ENCODE measurements at places on chromosomes 4 and X. TPM values are rescaled to one million over a fixed set of nuclear protein-coding genes. Genes with fewer than 3 reads are reported as not detected.

The CYTL1 gene
- total RNA-seq = not detected

The APEX2 gene
- 8.4 TPM for total RNA-seq

The SLC10A4 gene
- not detected for total RNA-seq

The ARX gene
- not detected for total RNA-seq

The RNF128 gene
- 13.0 TPM for total RNA-seq

The MAML3 gene
- 0.61 TPM for total RNA-seq

The HSFX3 gene
- not detected for total RNA-seq

- no peak for DNase-seq
Observed at GRCh38 chr4:99960648-99961047, 10.6 kb upstream of the H2AZ1 start.

- DNase-seq = no peak
Observed at GRCh38 chrX:134780908-134781307, 122.6 kb upstream of the PLAC1 start.

GRCh38 chr4:17347445-17347844 lies 164.4 kb downstream of the QDPR start:
- DNase-seq = peak; percentile 4

- no peak for DNase-seq
Observed at GRCh38 chr4:58113126-58113525, 1002.9 kb upstream of the IGFBP7 start.

DNA sequence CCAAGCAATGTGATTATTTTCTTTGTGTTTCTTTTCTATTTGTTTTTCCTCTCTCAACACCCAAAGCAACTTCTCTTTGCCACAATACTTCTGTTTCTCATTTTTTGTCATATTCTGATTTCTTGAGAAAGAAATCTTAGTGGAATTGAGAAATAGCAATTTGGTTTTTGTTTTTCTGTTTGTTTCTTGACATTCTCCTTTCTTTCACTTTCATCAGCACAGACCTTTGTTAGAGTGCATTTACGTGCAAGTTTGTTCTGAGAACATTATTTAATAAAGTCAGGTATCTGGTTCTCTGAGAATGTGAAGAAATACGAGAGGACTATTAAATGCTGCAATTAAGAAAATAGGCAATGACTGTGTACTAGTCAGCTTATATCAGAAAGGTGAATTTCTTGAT lies 608.1 kb upstream of the AADAT start:
- no peak for DNase-seq

GRCh38 chrX:17052210-17052609 lies 105.8 kb downstream of the REPS2 start:
- DNase-seq = no peak

DNA sequence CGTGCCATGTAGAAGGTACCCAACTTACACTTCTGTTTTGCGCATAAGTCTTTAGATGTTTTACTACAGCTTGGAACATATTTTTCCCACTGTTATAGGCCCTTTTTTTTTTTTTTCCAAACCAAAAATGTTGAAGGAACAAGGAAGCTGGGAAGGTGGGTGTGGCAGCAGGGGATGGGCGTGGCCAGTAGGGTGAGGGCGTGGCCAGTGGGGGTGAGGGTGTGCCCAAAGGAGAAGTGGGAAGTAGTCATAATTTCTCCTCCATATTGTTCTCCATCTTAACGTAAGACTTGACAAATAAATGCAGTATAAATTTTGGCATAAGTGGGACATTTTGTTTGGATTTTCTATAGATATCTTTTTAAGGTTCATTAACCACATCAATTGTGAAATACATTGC lies 30.4 kb downstream of the CLDN22 start:
- peak; percentile 12 for DNase-seq

DNA sequence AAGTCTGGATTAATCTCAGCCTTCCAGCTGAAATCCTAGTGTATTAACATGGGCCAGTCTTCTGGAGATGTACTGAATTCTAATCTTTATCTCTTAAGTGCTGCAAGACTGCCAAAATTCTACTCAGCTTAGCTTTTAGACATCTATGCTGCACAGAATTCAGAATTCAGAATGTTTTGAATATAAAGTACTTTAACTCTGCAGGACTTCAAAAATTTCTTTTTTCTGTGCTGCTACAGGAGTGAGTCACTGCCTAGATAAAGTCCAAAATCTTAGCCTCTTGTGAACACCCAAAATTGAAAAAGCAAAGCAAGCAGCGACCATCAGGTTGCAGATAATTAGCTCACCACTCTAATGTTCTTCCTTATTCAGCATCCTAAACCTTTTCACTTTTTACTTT lies 1092.6 kb upstream of the PCDH10 start:
- DNase-seq = no peak

- no peak for DNase-seq
Observed at GRCh38 chr4:1199556-1200331, 27.4 kb upstream of the SPON2 start.

DNA sequence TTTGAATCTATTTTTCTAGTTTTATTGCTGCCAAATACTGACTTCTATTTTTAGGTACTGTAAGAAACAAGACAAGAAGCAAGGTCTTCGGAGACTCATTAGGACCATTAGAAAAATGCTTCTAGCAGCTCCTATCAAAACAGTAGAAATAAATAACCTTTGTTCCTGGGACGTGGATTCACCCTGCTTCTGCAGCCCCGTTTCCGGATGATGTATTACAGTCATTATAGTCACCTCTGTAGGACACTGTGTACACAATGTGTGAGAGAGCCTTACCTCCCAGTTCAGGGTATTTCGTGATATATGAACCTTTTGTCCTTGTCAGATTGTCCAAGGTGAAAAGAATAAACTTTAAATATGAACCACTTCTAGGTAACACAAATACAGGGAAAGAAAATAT lies 484.0 kb upstream of the TECRL start:
- no peak for DNase-seq

DNA sequence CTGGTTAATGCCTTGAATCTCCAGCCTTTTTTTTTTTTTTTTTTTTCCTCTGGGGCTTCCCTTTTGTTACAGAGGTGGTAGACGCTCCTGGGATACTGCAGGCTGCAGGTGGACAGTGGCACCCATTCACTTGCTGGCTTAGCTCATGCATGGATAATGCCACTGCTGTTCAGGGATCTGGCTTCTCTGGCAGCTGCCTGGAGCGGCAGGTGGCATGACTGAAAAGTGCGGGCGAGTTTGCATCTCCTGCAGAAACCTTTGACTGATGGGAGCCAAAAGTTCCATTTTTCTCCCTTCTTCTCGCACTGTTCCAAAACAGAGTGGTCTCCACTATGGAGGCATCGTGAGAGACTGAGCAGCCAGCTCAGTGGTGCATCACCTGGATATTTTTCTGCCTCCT lies 5.9 kb upstream of the STIM2 start:
- no peak for DNase-seq

- DNase-seq = peak; percentile 88
Observed at GRCh38 chrX:48696301-48696908, at the start of gene SUV39H1. SUV39H1 (plus strand) TSS chrX:48696734; CDS start chrX:48696785, 51 bp downstream.

GRCh38 chrX:43266487-43266886 lies 389.6 kb upstream of the MAOA start:
- no peak for DNase-seq

GRCh38 chr4:44578954-44579353 lies 72.5 kb downstream of the YIPF7 start:
- DNase-seq = no peak

- no peak for DNase-seq
Observed at GRCh38 chr4:19239565-19239964, 1012.1 kb upstream of the SLIT2 start.
